Activated T-cell treated with anti-CD3 and anti-CD28 coated beads, Interleukin-2, amount 50 U/mL, for 24 hours (primary cell): ENCODE measurements at places on chromosomes 6 and 20.

GRCh38 chr20:46900086-46900485 is 5.4 kb downstream of the EYA2 start:
- no peak for DNase-seq

DNA sequence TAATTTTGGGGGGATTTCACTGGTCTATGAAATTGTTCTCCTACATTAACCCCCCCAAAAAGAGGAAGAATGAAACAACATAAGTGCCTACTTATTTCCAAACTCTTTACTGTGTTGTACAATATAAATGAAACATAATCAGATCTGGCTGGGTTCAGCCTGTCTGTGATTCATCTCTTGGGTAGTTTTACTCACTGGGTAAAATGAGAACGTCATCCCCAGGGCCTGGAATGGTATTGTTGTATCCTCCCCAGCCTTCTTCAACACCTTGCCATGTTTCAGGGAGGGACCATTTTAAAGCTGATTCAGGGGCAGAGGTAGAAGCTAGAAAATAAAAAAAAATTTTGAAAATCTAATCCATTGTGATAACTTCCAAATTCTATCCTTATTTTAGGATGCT is 256.7 kb downstream of the PKHD1 start:
- DNase-seq: no peak

DNA sequence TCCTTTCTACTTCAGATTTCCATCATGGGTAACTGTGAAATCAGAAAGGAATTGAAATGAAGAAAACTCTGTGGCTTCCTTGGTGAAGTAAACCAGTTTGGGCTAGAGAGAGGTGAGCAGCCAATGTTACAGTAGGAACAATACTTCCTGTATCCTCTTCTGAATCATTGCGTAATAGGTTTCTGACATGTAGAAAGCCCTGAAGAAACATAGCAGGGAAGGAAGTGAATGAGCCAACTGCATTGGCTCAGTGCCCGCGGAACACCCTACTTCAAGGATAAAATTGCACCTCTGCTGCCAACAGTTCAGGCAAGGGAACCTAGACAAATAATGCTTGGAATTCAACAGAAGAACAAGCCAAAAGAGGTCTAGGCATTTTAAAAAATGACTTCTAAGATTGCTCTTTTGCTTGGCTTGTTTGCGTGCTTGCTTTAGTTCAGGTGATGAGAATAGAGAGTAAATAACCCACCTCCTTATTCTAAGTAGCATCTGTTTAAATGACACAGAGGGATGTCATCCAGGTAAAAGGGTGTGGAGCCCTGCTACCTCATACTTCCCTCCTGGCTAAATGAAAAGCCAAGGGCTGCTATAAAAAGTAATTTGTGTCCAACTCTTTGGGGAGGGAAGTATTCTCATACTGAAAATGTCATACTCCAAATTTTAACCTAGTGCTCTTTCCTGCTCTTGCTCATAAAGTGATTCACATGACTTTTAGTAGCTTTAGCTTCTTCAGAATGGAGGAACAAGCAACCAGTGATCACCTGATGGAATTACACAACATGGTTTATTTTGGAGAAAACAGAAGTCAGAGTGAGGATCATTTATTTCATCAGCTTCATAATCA is 30.0 kb upstream of the AKIRIN2 start:
- DNase-seq: no peak

DNA sequence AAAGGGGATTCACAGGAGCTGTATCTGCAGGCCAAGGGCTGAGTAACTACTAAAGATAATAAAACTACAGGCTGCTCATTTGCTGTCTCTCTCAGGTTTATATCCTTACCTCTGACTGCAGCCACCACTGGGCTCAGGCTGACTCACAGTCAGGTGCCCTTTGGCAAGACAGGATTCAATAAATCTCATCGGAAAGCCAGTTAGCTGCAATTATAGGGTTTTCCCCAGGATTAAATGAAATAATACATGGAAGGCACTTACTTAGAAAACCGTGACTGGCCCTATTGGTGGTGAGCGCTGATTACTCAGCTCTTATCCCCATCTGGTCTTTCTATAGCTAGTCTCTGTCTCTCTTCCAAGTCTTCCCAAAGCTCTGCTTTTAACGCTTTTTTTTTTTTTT is 26.4 kb downstream of the RMND1 start:
- DNase-seq: no peak

DNA sequence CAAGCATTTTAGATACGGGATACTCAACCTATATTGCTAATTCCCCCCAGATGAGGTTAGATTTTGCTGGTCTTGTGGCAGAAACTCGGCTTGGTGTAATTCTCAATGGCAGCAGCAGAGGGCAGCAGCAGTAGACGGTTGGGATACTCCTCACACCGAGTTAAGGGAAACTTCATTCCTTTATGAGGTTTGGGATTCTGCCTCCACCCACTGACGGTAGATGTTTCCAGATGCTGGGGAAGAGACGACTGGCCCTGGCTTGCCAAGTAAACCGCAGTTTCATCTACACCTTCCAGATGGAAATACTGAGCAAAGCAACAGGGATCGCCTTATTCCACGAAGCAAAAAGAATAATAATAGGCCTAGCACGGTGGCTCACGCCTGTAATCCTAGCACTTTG is 8.2 kb upstream of the TBC1D7 start:
- peak; percentile 80 for DNase-seq

DNA sequence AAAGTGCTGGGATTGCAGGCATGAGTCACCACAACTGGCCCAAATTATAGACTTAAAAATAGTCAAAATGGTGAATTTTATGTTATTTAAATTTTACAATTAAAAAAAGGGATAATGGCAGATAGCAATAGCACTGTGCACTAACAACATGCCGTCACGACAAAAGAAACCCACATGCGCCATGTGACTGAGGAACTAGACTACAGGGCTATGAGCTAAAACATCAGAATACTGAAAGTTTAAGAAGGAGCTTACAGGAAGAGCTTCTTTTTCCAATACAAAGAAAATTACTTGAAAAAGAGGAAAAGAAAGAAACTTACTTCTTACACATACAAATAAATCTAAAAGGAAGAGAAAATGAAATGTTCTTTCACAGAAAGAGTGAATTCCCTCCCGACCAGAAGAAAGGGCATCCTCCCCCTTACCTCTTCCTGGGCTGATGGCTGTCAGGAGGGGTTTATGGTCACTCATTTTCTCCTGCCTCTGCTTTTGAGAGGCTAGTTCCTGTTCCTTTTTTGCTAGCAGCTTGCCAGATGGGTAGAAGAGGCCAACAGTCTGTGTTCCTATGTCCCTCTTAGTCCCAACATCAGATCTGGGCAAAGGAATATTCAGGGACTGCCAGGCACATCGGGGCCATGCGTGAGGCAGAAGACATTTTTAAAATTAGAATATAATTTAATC is 54.5 kb downstream of the DZANK1 start:
- no peak for DNase-seq

GRCh38 chr6:71395731-71396409 is 107.3 kb downstream of the OGFRL1 start:
- DNase-seq: no peak

DNA sequence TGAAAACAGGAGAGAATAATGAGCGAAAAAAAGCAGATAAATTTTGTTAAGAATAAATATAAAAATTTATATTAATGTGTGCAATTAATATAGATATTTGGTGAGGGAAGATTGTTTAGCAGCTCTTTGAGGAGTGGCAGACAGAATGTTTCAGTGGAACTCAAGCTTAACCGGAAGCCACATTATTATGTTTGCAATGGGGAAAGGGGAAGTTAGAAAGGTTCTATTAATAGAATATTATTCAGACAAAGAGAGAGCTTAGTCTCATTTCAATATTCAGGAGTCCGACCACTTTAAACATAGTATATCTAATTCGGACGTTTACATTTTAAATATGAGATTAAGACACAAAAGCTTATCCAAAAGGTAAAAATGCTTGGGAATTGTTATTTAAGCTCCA is 81.6 kb upstream of the KHDRBS2 start:
- no peak for DNase-seq

DNA sequence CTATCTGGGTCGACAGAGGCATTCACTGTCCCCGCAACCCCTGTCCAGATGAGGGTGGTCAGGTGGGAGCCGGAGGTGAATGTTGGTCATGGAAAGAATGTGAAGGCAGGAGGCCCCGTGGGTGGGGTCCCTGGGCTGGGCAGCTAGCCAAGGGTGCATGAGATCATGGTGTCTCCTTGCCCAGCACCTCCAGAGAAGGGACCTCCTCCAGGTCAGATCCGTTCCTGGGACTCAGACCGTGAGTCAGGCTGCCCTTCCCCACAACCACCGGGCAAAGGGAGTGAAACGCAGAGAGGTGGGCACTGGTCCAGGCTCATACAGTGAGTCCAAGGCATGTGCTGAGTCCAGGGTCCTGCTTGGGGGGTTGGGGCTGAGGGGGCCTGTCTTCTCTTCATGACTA is 3.5 kb downstream of the FOXS1 start:
- DNase-seq: no peak
